ENCODE measurements at places on chromosomes 4 and X. TPM values are rescaled to one million over a fixed set of nuclear protein-coding genes. Genes with fewer than 3 reads are reported as not detected.

GRCh38 chr4:112881842-112882241 lies 167.6 kb upstream of the ANK2 start:
- no peaks in the 10 kb centered on the region for H3K36me3 ChIP-seq
- H3K4me3 ChIP-seq = no peak overlapping the region
- H3K4me1 ChIP-seq = no peaks in the 10 kb centered on the region
- DNase-seq = no peak
- peaks cover 1% of the 10 kb centered on the region for H3K27me3 ChIP-seq

- H3K27me3 ChIP-seq = no peaks in the 10 kb centered on the region
- peaks cover 42% of the 10 kb centered on the region for H3K36me3 ChIP-seq
- H3K27ac ChIP-seq = no peak overlapping the region
- H3K4me1 ChIP-seq = peaks cover 51% of the 10 kb centered on the region
- DNase-seq = no peak
Measured at GRCh38 chr4:88604978-88605678, 12.8 kb downstream of the HERC3 start.

DNA sequence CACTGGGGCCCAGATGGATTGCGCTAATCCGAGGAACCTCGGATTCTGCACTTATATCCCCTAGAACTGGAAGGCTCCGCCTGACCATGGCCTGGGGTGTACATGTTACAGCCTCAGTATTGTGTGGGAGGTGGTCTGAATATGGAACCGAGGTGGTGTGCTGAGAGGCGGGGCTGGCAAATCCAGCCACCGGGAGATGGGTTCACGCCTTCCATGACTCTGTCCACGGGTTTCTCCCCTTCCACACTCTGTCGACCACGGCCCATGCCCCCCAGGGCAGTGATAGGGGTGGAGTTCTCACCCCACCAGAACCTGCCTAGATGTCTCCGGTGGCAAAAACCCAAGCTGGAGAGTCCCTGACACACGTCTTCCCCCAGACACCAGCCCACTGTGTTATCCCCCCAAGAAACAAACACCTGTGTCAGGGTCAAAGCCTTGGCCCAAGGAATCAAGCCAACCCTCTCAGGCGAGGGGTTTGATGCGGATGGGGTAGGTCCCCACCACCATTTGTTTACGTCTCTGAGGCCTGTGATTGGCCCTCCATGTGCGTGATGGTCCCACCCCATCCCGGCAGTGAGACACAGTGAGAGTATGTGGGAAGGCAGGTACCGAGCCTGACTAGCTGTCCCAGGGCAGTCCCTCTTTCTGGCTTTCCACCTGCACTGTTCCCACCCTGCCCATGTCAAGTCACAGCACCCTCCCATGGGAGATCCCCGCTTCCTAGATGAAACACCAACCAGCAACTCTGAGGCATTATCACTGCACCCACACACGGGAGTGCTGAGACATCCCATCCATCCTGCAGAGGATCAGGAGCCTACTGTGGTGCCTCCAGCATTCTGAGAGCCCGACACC lies 6.6 kb upstream of the LOC101059915 start:
- H3K36me3 ChIP-seq = no peaks in the 10 kb centered on the region
- H3K27ac ChIP-seq = no peak overlapping the region
- no peak for DNase-seq
- no peak overlapping the region for H3K4me3 ChIP-seq
- H3K4me1 ChIP-seq = peaks cover 20% of the 10 kb centered on the region
- no peaks in the 10 kb centered on the region for H3K27me3 ChIP-seq

- peaks cover 1% of the 10 kb centered on the region for H3K27me3 ChIP-seq
- H3K27ac ChIP-seq = no peak overlapping the region
- no peaks in the 10 kb centered on the region for H3K36me3 ChIP-seq
- DNase-seq = no peak
- H3K4me3 ChIP-seq = no peak overlapping the region
Measured at GRCh38 chr4:144578681-144579080, 67.3 kb upstream of the HHIP start.

DNA sequence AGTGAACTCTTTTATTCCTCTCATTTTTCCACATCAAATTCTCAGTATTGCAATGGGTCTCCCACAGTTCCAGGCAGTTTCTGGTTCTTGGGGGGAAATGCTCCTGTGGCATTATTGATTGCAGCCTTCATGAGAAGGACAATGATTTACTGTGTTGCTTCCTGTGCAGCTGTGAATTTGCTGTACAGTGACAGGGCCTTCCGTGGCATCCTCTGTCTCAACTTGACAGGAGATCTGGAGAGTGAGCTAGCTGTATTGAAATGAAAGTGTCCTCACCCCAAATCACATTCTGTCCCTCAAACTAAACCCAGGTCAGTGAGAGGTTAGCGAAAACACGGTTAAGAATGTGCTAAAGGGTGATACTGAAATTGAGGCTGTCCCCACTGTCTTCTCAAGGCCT lies 77.1 kb upstream of the ATOH1 start:
- no peaks in the 10 kb centered on the region for H3K4me1 ChIP-seq
- H3K27me3 ChIP-seq = peaks cover 3% of the 10 kb centered on the region
- H3K27ac ChIP-seq = no peak overlapping the region
- H3K4me3 ChIP-seq = no peak overlapping the region
- no peak for DNase-seq

GRCh38 chr4:4391866-4392265 lies 5.0 kb downstream of the NSG1 start:
- H3K4me3 ChIP-seq = no peak overlapping the region
- no peak overlapping the region for H3K27ac ChIP-seq

DNA sequence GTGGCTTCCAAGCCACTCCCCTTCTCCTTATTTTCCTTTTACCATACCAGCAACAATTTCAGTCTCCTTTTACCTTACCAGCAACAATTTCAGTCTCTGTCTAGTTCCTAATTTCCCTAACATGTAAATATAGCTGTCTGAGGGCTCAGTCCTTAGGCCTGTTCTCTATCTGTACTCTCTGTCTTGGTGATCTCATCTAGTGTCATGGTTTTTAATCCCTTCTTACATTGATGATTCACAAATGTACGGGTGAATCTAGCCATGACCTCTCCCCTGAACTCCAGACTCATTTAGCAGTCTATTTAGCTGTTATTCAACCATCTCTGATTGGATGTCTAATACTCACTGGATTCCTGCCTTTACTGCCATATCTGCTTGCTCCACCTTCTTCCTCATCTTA lies 7.2 kb downstream of the IL15 start:
- H3K4me1 ChIP-seq = peaks cover 17% of the 10 kb centered on the region
- H3K36me3 ChIP-seq = no peaks in the 10 kb centered on the region
- H3K27me3 ChIP-seq = peaks cover 2% of the 10 kb centered on the region

GRCh38 chr4:141637565-141637964 lies 1.2 kb downstream of the IL15 start:
- no peak overlapping the region for H3K27ac ChIP-seq
- peaks cover 28% of the 10 kb centered on the region for H3K4me1 ChIP-seq
- H3K4me3 ChIP-seq = peak overlapping the region; percentile 88
- H3K27me3 ChIP-seq = peaks cover 2% of the 10 kb centered on the region
- DNase-seq = no peak

DNA sequence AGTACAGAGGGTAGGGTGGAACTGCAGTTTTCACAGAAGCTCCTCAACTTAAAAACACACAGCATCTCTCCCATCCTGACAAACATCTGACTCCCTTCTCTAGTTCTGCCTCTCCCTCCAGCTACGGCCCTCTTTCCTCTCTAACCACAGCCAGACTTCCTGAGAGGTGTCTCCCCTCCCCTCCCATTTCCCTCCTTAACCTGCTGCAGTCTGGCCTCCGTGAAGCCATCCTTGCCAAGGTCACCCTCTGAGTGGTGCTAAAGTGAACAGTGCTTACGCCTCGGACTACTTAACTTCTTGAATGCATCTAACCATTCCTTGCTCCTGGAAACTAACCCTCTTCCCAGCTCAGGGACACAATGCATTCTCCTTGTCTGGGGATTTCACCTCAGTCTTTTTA lies 53.3 kb downstream of the RTL5 start:
- H3K4me3 ChIP-seq = no peak overlapping the region
- no peak overlapping the region for H3K27ac ChIP-seq
- H3K27me3 ChIP-seq = no peaks in the 10 kb centered on the region
- H3K4me1 ChIP-seq = peaks cover 13% of the 10 kb centered on the region
- no peaks in the 10 kb centered on the region for H3K36me3 ChIP-seq
- DNase-seq = no peak

DNA sequence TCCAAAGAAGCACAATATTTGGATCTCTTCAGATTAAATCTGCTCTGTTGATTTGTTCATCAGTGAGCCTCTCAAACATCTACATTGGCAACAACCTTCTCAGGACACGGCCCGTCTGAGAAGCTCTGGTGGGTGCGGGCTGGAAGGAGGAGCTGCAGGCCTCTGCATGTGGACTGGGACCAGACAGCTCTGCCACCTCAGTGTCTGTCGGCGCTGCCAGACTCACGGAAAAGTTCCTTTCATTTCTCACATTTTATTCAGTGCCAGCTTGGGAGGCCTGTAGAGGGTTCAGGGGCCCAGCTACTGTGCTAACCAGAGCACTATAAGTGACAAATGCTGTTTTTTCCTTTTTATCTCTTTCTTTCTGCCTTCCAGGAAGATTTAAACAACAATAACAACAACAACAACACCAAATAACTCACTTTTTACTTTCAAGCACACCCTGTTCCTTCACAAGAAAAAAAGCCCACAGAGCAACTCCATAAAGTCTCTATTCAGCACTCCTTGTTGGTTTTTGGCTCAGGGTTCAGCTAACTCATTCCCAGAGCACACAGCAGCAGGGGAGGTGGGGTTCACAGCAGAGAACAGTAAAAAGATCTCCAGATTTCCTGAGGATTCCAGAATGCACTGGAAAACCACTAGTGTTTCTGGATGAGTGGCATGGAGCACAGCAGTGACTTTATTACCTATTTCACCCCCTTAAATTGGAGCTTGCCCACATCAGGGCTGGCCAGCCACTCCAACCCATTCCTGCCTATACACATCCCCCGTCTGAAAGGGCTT lies 23.2 kb upstream of the HOPX start:
- H3K27me3 ChIP-seq = no peaks in the 10 kb centered on the region
- H3K27ac ChIP-seq = no peak overlapping the region
- no peak for DNase-seq
- no peaks in the 10 kb centered on the region for H3K4me1 ChIP-seq

GRCh38 chrX:23612846-23613245 lies 54.4 kb upstream of the PRDX4 start:
- no peaks in the 10 kb centered on the region for H3K4me1 ChIP-seq
- no peak overlapping the region for H3K4me3 ChIP-seq
- H3K27me3 ChIP-seq = no peaks in the 10 kb centered on the region
- H3K36me3 ChIP-seq = no peaks in the 10 kb centered on the region
- no peak for DNase-seq
- H3K27ac ChIP-seq = no peak overlapping the region

DNA sequence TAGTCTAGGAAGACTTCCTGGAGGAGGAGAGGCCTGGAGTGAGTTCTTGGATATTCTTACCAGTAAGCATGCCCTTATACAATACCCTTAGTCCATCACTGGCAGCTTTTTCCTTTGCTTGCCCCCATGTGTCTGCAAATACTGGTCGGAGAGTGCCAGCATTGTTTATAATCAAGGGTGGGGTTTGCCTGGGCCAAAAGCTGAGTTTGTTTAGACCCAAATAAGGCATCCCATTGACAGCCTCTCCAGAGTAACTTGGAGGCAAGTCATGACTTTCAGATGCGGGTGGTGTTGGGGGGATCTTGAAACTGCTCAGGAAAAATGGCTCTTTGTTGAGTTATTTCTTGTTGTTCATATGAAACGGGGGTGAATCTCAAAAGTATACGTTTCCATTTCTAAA lies 258.4 kb upstream of the TAPT1 start:
- H3K4me3 ChIP-seq = no peak overlapping the region
- no peaks in the 10 kb centered on the region for H3K36me3 ChIP-seq
- no peak for DNase-seq
- H3K27me3 ChIP-seq = no peaks in the 10 kb centered on the region
- H3K27ac ChIP-seq = no peak overlapping the region

DNA sequence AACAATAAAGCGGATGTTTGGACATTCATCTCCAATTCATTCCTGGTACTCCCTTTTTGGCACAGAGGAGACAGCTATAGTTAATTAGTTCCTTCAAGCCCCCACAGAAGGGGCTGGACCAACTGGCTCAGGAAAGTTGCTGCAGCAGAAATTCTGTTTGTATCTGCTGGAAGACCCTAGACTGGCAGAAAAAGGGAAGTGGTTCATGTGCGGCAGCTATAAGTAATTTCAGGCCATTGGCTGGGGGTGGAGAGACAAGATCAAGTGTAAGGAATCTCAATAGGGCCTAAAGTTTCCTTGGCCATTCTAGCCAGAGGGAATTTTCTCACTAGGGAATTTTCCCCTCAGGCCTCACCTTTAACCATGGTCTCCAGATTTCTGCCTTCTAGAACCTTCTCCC lies 89.9 kb upstream of the DHX15 start:
- H3K4me1 ChIP-seq = no peaks in the 10 kb centered on the region
- H3K4me3 ChIP-seq = no peak overlapping the region
- peaks cover 2% of the 10 kb centered on the region for H3K27me3 ChIP-seq

DNA sequence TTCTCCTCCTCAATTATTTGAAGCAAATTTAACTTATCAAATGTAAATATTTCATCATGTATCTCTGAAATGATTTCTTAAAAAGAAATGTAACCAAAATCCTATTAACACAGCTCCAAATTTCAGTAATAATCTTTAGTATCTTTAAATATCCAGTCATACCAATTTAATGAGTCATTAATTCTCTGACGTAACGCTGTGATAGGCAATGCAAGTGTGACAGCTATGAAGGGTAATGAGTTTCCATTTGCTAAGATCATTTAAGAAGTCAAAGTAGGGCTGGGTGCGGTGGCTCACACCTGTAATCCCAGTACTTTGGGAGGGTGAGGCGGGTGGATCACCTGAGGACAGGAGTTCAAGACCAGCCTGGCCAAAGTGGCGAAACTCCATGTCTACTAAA lies 15.6 kb downstream of the RPS3A start:
- H3K27ac ChIP-seq = no peak overlapping the region
- H3K4me3 ChIP-seq = no peak overlapping the region
- H3K27me3 ChIP-seq = no peaks in the 10 kb centered on the region
- H3K36me3 ChIP-seq = peaks cover 4% of the 10 kb centered on the region
- H3K4me1 ChIP-seq = peaks cover 7% of the 10 kb centered on the region

DNA sequence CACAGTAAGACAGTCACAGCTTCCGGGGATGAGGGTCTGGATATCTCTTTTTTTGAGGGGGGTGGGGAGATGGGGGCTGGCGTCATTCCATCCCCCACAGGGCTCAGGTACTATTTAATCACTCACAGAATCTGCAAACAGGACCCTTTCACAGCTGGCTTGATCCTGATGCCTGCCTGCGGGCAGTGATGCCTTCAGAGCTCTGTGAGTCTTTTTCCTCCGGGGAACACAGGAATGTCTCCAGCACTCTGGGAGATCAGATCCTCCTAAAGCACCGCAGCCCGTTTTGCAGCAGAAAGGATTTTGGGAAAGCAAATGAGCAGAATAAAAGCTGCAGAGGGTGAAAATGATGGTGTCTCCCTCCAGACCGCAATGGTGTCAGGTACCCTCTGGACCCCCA lies 13.2 kb upstream of the SHOX start:
- H3K27ac ChIP-seq = no peak overlapping the region
- H3K4me1 ChIP-seq = no peaks in the 10 kb centered on the region
- DNase-seq = no peak

GRCh38 chr4:86890790-86891189 lies 1.4 kb downstream of the C4orf36 start:
- H3K4me1 ChIP-seq = no peaks in the 10 kb centered on the region
- H3K4me3 ChIP-seq = peak overlapping the region; percentile 73
- H3K27ac ChIP-seq = no peak overlapping the region
- no peak for DNase-seq
- peaks cover 20% of the 10 kb centered on the region for H3K27me3 ChIP-seq

Gene CXCL13
- total RNA-seq = 2.8 TPM

Gene RS1
- not detected for total RNA-seq

Gene MAGEA2
- total RNA-seq = not detected

Gene TRIM75
- total RNA-seq = not detected

Gene TTC29
- total RNA-seq = not detected

Gene HPGD
- 3.0 TPM for total RNA-seq

Gene SORCS2
- 0.07 TPM for total RNA-seq

Gene CT45A5
- not detected for total RNA-seq

Gene PNPLA4
- total RNA-seq = 11.8 TPM

Gene DOK7
- total RNA-seq = not detected

Gene FGFR3
- total RNA-seq = 0.27 TPM

Gene CDX4
- total RNA-seq = not detected
